ENCODE measurements at places on chromosomes 6 and 20.

DNA sequence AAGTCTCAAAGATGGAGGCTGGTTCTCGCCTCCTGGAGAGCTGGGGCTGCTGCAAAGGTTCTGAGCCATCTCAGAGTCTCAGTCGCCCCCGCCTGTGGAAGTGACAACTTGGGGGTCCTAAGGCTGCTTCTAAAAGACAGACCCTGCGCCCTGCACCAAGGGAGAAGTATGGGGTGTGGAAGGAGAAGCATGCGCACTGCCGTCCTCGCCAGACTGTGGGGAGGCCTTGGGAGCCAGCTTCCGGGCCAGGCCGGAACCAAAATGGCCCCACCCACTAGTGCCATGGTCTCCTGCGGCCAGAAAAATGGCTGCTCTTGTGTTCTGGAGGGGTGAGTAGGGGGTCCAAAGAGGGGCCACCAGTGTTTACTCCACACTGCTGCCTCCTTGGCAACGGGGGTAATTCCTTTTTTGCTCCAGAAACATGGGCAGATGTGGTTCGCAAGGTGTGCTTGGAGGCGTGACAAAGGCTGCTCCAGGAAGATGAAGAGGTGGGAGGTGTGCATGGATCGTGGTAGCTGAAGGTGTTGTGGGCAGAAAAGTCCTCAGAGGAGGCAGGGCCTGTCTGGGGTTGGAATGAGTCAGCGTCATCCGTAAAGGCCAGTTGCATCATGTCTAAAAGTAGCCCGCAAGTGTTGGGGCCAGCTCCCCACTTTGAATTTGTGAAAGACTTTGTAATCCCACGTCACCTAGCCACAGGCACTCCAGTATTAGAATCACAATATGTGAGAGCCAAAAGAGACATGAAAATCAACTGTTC lies 329.8 kb upstream of the SOX4 start:
- DNase-seq: no peak

DNA sequence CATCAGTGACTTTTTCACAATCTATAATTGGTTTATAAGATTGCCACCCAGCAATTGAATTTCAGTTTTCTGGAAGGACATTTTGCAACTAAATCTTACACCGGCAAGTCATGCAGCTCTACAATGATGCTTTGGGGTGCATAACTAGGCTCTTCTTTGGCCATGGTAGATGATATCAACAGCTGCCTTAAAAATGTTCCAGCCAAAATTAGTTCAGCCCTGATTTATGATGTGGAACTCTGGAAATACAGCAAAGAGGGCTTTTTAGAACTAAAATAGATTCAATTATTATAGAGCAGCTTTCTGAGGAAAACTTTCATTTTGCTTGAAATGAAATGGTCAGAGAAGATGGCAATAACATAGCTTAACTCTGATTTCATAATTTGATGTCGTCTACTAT lies 18.4 kb upstream of the MCM9 start:
- DNase-seq: no peak

DNA sequence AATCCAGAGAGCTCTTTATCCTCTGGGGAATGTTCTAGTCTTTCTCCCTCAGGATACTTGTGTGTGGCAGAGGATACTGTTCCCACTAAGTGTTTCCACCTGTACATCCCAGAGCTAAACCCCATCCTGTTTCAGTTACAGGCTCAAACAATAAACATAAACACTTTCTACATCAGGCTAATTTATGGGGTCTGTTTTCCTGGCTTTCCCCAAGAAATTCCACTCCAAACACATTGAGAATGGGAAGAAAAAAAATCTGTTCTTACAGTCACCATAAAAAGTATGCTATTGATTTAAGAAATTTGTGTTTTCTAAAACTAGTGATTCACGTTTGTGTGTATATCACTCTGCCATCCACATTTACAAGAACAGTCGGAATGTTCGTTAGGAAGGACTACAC lies 293.9 kb upstream of the FOXQ1 start:
- no peak for DNase-seq

- DNase-seq: no peak
These were observed 132.6 kb downstream of the THBS2 start for GRCh38 chr6:169121013-169121412.

- DNase-seq: no peak
These were observed 119.4 kb downstream of the AIG1 start for GRCh38 chr6:143179901-143180612.

- DNase-seq: no peak
These were observed 188.9 kb downstream of the ATXN1 start for GRCh38 chr6:16572317-16572716.

GRCh38 chr20:49602345-49603208 lies 34.6 kb upstream of the PTGIS start:
- no peak for DNase-seq

DNA sequence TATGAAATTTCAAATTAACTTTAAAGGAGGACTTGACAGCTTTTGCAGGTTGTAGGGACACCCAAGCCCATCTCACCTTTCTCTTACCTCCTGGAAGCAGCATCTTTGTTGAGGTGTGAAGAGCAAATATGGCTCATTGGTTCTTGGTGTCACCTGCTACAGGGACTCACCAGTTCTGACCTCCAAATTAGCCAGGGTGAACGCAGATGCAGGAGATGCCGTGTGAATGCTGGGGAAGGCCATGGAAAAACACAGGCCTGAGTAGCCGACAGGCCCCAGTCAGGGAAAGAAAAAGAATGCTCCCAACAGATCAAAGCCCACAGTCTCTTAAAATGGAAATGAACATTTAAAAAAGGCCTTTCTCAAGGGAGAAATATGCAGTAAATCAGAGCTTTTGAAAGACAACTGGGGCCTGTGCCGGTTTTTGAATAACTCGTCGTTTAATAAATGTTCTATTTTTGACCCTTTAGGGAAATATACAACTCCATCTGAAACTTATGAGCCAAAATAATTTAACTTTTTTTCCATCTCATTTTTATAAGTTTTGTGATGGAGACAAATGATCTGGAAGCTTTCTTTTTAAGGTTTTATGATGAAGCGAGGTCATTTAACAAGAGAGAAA lies 167.5 kb downstream of the CD83 start:
- no peak for DNase-seq

DNA sequence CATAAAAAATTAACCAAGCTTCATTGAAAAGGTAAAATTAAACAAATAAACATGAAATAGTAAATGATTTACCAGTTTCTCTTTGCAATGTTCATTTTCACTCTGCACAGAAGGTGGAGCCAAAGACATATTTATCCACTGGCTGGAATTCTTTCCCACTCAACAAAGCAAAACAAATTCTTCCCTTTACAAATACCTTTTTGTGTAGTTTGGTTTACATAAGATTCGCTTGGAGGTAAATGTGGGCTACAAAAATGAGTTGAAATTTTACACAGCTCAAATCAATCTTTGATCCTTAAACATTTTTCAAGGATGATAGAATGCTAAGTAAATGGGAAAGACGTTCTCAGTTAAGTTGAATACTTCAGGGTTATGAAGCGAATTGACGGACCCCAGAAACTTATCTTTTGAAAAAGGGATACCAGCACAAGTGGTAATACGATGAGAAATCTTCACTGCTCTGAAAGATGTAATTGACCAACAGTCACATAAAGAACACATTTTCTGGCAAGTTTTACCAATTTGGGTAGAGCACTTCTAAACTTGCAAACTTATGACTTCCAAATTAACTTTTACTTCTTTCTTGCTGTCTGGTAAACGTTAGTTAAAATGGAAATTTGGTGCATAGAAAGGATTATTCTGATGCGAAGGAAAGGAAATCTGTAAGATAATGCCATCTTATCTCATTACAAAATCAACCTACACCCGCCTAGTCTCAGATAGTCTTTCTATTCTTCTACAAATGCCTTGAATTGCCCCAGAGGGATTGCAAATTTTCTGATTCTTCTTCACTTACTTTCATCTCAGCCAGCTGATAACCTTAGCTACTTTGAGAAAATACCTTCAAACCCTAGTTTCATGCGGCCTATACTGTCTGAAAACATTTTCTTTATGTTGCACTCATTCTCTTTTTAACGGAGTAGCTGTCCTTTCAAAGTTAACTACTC lies 4.7 kb upstream of the GJA1 start:
- DNase-seq: no peak

- no peak for DNase-seq
These were observed 129.7 kb downstream of the FIG4 start for GRCh38 chr6:109820706-109821350.
